Left renal pelvis (tissue), 4 donors: ENCODE measurements at places on chromosomes 7 and 10. TPM values are rescaled to one million over a fixed set of nuclear protein-coding genes. Genes with fewer than 3 reads are reported as not detected.

- DNase-seq, result no peak
These were observed 11.6 kb downstream of the IMPDH1 start for GRCh38 chr7:128398016-128398840.

- DNase-seq, result no peak
These were observed 30.5 kb upstream of the MCU start for GRCh38 chr10:72661431-72661830.

GRCh38 chr7:33039257-33039902, 23.2 kb downstream of the NT5C3A start:
- no peak for DNase-seq

GRCh38 chr7:2071133-2071832, 161.5 kb downstream of the MAD1L1 start:
- no peak for DNase-seq

DNA sequence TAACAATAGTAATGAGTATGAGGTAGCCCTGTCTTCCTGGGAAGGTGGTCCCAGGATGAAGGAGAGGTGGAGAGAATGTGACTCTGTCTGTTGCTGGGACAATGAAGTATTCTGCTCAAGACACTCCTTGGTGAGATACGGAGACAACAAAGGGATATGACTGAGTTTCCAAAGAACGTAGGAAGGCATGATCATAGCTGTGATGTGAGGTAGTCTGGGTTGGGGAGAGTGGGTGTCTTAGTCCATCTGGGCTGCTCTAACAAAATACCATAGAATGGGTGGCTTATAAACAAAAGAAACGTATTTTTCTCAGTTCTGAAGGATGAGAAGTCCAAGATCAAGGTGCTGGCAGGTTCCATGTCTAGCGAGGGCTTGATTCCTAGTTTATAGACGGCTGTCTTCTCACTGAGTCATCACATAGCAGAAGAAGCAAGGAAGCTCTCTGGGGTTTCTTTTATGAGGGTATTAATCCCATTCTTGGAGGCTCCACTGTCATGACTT, 84.9 kb upstream of the RHOBTB1 start:
- no peak for DNase-seq

GRCh38 chr7:1246871-1247526, 14.3 kb downstream of the UNCX start:
- no peak for DNase-seq

GRCh38 chr10:100723770-100724530, 21.4 kb upstream of the PAX2 start:
- DNase-seq, result no peak

DNA sequence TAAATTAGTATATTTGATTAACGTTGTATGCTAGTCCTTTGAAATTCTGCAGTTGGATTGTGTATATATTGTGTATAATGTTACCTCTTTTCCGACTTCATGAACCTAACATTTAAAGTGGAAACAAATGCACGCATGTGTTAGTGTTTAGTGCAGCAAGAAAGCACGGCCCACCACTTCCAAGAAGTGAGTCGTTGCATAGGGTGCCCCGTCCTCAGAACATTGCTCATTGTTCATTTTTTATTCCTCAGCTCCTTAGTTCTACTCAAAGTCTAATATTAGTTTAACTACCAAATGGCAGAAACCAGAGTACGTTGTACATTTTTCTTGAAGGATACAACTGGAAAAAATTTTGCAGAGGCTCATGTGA, 407.6 kb downstream of the AUTS2 start:
- DNase-seq, result no peak

DNA sequence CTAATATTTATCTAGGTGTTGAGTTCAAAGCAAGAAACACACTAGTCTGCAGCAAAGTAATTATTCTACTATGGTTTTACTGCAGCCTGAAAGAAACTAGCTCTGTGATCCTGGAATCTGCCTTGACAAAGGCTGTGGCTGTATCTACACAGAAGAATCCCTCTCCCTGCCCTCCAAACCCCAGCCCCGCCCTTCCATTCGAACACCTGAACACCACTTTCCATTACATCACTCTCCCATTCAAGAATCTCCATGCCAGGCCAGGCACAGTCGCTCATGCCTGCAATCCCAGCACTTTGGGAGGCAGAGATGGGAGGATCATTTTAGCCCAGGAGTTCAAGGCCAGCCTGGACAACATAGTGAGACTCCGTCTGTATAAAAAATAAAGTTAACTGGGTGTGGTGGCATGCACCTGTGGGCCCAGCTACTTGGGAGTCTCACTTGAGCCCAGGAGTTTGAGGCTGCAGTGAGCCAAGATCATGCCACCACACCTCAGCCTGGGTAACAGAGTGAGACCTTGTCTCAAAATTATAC, 23.3 kb downstream of the LRRC20 start:
- no peak for DNase-seq

DNA sequence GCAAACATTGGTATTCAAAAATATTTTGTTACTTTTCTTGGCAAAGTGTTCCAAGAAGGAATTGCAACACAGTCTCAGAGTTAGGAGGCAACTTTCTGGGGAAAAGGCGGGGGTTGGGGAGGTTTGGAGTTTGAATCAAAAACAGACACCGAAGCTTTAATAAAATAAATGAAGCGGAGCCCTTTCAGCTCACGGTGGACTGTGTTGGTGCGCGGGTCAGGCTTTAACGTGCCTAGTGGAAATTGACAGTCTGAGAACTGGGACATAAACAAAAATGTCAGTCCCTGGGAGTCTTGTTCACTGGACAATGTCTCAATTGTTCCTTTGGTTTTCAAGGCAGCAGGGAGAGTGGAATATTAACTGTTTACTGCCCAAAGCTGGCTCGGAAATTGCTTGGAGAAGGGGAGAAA, 109.3 kb downstream of the TCF7L2 start:
- DNase-seq, result no peak

DNA sequence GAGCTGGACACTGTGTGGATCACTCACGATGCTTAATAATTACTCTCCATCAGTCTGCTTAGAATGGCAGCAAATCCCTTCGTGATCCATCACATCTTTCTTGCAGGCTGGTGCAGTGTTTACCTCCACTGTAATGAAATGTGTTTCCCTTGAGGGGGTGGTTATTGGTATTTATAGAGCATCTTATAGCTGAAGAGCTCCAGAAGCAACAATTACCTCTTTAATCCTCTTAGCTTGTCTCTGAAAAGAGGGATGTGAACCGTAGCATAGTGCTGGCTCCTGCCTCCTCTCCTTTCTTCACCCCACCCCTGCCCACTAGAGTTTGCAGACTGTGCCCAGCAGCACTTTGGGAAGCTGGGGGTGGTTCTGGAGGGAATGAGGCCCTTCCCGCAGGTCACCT, 132.6 kb downstream of the CAMK1D start:
- DNase-seq, result no peak

DNA sequence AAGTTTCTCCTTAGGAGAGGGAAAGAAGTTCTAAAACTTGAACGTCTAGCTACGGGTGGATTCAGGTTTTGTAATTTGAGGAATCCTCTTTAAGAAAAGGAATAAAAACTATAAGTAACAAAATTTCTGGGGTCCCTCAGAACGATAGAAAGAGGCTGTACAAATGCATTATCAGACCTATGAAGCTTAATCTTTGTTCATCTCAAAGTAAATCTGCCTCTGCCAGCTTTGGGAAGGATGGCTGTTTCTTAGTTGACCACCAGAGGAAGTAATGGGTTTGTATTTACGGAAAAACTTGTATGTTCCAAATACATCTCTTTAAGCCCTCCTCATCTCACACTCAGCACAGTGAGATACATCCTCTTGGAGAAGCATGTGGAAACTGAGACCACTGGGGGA, 864 bp downstream of the PSTK start:
- DNase-seq, result no peak

DNA sequence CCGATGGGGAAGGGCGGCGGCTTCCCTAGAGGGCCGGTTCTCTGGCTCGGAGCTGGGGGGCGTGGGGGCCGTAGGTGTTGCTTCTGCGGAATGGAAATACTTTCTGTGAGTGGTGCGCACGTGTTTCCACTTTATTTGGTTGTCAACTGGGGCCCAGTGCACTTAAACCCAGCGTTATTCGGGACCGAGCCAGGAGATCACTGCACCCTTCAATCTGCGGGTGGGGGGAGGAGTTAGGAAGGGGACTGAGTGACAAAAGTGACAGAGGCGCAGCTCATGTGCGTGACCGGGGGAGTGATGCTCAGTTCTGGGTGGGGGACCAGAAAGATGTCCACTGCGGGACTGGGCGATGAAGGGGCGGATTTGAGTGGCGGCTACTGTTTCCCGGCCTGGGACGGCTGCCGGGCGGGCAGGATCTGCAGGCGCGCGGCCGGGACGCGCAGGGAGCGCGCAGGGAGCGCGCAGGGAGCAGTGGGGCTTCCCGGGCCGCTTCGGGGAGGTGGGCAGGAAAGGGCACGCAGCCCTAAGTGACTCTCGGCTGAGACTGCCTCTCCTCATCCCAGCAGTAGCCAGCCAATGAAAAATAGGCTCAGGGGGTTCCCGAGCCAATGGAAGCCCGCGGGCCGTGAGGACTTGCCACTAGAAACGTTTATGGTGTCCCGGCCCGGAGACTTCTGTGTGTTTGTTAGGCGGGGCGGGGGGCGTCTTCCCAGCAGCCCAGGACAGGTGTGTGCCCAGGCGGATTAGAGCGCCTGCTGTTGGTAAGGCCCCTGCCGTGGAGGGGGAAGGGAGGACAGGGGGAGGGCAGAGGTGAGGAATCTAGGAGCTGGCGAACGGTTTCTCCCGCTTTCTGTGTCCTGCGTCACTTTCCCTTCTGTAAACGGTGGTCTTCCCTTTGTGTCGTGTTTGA, 54.3 kb upstream of the KDM7A start:
- DNase-seq, result no peak

GRCh38 chr7:44396931-44397545, 71.6 kb upstream of the CAMK2B start:
- no peak for DNase-seq

- DNase-seq, result no peak
These were observed 5.8 kb downstream of the DLX6 start for GRCh38 chr7:97011104-97011503.

- no peak for DNase-seq
These were observed 336.0 kb downstream of the AUTS2 start for GRCh38 chr7:69934144-69934903.

DNA sequence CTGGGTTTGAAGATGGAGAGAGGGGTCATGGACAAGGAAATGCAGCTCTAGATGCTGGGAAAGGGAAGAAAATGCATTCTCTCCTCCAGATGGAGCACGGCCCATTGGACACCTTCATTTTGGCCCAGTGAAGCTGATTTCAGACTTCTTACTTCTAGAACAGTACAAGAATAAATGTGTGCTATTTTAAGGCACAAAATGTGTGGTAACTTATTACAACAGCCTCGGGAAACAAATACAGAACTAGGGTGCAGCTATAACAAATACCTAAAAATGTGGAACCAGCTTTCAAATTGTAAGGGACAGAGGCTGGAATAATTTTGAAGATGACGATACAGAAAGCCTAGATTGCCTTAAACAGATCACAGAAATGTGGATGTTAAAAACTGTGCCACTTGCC, 54.1 kb downstream of the CYTH3 start:
- DNase-seq, result no peak

DNA sequence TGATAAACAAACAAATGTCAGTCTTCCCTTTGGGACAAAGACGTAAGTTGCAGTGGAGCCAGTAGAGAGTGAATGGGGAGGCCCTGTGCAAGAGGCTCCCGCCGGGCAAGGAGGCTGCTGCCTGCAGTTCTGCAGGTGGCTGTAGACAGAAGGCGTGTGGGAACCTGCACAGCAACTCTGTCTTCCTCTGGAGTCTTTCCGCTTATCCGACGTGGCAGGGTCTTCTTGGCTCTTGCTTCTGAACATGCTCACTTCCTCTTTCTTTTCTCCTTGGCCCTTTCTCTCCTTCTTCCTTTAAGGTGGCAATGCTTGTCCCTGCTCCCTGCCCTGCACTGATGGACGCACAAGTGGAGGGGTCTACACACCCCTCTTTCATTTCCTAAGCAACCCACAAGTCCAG, 122.5 kb downstream of the HIPK2 start:
- DNase-seq, result no peak

DNA sequence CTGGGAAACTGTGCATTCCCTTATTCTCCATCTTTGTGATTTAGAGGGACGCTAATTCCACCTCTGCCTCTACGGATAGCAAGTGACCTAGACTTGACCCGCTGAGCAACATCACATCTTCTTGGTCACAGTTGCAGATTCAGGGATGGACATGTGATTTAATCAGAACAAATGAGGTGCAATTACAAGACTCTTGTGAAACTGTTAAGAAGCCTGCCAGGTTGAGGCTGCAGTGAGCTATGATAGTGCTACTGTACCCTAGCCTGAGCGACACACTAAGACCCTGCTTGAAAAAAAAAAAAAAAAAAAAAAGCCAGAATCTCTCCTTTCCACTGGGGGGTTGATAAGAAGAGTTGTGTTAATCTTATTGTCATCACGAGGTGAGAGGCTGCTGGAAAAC, 14.4 kb downstream of the MPLKIP start:
- no peak for DNase-seq

DNA sequence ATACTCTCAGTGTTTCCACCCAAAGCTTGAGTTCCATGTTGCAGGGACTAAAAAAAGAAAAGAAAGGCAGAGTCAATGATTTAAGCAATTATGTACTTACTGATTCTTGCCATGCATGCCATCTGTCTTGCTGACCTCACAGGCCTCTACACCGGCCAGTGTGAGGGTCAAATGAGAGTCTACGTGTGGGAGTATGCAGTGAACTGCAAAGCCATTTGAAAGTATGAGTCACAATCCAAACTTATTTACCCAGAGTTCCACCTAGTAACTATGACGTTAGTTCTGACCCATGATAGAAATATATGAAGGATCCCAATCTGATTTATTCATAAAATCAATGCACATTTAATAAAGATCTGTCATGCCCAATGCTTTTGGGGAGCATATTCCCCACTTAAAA, 26.5 kb downstream of the PDE1C start:
- no peak for DNase-seq

Gene OPN1SW
- polyA plus RNA-seq, result 1.3 TPM

Gene PRKRIP1
- polyA plus RNA-seq, result 28.0 TPM

Gene PON3
- 2.4 TPM for polyA plus RNA-seq

Gene OLAH
- 0.34 TPM for polyA plus RNA-seq

Gene NFE2L3
- polyA plus RNA-seq, result 42.3 TPM

Gene PRSS37
- polyA plus RNA-seq, result 1.0 TPM

Gene ADAM22
- polyA plus RNA-seq, result 13.1 TPM

Gene SPAM1
- not detected for polyA plus RNA-seq

Gene PNLIPRP2
- polyA plus RNA-seq, result 0.39 TPM

Gene CPA2
- 0.34 TPM for polyA plus RNA-seq

Gene AGMO
- 0.81 TPM for polyA plus RNA-seq

Gene OGDHL
- 29.7 TPM for polyA plus RNA-seq

Gene GNAT3
- polyA plus RNA-seq, result not detected

Gene MICU1
- polyA plus RNA-seq, result 75.0 TPM

Gene ABCB1
- polyA plus RNA-seq, result 21.9 TPM
